ENCODE measurements at places on chromosomes 16 and 17.
A peak's percentile ranks its signal among the peaks of the same experiment; 100 is the strongest.

- no peak for DNase-seq
Measured at GRCh38 chr16:16021020-16021419, 71.6 kb downstream of the ABCC1 start.

GRCh38 chr16:55439101-55439690, 39.8 kb upstream of the MMP2 start:
- DNase-seq: no peak

DNA sequence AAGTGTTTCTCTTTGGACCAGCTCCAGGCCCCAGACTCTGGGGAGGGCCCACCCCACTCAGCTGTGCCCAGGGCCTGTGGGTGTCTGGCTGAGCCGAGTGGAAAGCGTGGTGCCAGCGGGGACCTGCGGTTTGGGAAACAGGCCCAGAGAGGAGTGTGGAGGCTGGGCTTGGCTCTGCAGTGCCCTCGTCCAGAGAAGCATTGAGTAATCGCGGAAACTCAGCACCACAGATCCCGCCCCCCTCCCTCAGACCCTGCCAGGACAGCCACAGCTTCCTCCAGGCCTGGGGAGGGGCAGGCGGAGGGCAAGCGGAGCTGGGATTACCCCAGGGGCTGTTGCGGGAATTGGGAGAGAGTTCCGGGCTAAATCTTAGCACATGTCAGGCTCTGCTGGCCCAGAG, 14.6 kb upstream of the PITPNA start:
- DNase-seq: no peak

GRCh38 chr17:32335687-32336086, 6.3 kb downstream of the C17orf75 start:
- no peak for DNase-seq

- DNase-seq: peak; percentile 33
Measured at GRCh38 chr17:74369221-74369620, 1.9 kb downstream of the GPR142 start.

GRCh38 chr17:61662741-61663140, 71.7 kb upstream of the NACA2 start:
- DNase-seq: no peak

DNA sequence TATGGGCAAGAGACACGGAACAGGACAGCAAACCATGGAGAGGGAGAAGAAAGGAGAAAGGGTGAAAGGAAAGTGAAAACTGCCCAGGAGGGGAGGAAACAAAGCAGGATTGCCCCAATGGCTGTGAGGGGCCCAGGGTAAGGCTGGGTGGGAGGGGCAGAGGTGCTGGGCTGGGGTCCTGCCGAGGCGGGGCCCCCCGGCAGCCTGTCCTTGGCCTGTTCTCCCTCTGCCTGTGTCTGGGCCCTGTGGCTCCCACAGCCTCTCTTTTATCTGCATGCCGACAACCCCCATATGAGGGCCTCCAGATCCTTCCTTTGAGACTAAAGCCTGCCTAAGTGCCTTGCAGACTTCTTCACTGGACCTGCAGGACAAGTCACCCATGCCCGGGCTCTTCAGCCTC, 15.5 kb downstream of the ZNHIT3 start:
- DNase-seq: no peak

DNA sequence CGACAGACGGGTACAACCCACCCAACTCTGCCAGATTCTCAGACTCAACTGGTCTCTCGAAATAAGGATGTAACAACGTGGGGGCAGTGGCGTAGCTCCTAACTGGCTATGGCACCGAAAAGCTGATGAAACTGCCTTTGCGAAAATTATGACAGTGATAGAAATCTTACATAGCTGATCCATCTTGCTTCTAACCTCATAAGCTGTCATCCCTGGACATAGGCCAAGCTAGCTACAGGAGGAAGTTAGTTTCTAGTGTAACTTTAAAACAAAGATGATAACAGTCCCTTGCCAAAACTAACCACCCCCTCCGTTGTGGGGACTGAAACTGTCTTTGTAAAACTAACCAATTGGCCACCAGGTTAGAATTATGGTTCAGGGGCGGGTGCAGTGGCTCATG, 220.1 kb downstream of the SLC39A11 start:
- DNase-seq: no peak

DNA sequence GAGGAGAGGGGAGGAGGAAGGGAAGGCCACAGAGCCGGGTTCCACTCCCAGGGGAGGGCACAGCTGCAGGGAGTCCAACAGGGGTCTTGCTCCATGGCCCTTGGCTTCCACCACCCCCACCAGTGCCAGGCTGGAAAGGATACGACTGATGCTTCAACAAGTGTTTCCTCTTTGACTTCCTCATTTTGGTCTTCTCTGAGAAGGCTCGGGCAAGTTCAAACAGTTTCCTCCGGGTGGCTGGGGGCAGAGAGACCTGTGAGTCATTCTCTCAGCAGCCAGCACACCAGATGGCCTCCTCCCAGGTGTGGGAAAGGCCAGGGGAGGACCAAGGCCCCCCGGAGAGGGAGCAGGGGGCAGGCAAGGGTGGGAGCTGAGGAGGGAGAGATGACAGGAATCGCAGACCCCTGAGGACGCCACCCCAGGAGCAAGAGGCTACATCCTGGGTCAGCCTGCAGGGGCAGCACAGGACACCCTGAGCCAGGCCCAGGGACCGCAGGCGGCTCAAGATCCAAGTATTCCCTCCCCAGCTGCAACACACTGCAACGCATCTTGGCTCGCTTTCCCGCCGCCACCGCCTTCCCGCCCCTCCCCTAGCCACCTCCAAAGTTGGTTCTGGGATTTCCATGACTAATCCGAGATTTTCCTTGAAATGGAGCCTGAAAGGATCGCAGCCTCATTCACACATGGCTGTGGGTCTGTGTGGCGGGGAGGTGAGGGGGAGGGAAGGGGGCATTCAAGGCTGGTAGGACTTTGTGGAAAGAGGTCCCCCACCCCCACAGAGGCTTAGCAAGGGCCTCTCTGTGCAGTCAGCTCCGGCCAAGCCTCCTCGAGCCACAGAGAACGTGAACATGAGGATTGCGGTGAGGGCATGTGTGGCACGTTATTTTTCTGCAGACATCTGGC, 18.4 kb upstream of the MRPS23 start:
- no peak for DNase-seq

DNA sequence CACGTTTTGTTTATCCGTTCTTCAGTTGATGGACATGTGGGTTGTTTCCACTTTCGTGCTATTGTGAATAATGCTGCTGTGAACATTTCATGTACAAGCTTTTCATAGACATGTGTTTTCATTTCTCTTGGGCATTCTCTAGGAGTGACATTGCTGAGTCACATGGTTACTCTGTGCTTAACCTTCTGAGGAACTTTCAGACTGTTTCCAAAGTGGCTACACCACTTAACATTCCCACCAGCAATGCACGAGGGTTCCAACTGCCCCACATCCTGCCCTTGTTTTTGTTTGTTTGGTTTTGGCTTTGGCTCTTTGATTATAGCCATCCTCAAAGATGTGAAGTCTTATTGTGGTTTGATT, 14.2 kb upstream of the PEMT start:
- no peak for DNase-seq
